ENCODE measurements at places on chromosomes 6 and 20.

GRCh38 chr20:57468523-57469417 is 56.2 kb downstream of the CTCFL start:
- no peak for DNase-seq

DNA sequence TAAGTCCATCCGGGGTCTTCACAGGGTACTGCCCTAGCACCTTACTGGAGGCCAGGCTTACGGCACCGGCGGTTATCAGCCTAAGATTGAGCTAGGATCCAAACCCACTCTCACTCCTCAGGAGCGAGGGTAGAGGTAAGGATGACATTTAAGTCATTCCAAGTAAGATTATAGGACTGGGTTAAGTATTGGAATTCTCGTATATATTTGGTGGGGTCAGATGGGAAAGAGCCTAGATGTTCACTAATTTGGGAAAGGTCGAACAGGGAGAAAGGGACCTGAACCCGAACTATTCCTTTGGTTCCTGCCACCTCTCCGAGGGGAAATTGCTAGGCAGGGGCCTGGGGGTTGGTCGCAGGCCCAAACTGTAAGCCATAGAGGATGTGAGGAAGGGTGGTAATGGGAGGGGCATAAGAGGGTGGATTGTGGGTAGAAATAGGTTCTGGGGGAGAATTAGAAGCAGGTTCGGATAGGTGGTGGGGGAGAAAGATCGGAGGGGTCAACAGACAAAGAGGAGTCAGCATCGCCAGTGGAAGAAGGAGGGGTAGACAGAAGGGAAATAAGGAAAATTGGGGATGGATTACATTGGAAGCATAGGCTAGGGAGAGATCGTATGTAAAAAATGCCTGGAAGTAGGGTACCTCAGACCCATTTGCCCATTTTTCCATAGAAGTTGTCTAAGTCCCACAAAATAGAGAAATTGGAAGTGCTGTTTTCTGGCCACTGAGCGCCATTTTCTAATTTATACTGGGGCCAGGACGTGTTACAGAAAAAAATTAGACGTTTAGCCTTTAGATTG is 747.1 kb upstream of the ADGRB3 start:
- DNase-seq, result no peak

GRCh38 chr6:18509871-18510643 is 122.9 kb downstream of the RNF144B start:
- DNase-seq, result no peak

GRCh38 chr20:48722737-48723191 is 105.0 kb downstream of the PREX1 start:
- DNase-seq, result peak; percentile 33

DNA sequence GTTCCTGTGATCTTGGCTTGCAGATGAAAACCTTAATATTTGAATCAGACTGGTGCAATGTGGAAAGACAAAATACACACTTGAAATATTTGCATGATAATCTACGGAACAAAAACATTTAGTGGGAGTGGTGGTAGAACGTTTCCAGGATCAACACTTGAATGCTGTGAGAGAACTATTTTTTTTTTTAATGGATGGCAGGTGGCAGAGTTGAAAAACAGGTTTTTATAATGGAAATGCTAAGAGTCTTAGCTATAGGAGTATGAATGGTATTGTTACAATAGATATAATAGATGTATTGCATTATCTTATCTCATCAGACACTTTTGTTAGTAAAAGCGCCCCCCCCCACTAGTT is 49.2 kb downstream of the CDKAL1 start:
- DNase-seq, result no peak

DNA sequence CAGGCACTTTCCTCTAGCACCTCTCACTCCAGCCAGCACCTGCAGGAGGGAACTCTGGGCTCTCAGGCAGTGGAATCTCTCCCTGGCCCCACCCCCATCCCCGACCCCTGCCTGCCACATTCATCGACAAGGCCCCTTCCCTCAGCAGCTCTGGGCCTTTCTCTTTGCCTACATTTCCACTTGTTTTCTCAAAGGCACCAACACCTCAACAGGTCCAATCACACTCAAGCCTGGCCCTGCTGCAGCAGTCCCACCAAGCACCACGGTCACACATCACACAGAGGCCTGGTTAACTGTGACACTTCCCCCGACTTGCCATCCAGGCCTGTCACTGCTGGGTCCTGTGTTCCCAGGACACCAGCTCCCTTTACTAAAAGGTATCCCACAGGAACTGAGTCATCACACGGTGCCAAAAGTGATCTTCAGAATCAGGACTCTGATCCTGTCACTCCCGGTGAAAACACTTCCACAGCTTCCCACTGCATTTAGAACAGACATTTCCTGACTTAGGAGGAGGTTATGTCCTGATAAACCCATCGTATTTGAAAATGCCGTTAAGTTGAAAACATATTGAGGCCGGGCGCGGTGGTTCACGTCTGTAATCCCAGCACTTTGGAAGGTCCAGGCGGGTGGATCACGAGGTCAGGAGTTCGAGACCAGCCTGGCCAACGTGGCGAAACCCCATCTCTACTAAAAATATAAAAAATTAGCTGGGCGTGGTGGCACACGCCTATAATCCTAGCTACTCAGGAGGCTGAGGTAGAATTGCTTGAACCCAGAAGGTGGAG is 54.9 kb downstream of the MYH7B start:
- DNase-seq, result no peak

GRCh38 chr20:53949319-53949839 is 121.0 kb downstream of the BCAS1 start:
- peak; percentile 63 for DNase-seq

DNA sequence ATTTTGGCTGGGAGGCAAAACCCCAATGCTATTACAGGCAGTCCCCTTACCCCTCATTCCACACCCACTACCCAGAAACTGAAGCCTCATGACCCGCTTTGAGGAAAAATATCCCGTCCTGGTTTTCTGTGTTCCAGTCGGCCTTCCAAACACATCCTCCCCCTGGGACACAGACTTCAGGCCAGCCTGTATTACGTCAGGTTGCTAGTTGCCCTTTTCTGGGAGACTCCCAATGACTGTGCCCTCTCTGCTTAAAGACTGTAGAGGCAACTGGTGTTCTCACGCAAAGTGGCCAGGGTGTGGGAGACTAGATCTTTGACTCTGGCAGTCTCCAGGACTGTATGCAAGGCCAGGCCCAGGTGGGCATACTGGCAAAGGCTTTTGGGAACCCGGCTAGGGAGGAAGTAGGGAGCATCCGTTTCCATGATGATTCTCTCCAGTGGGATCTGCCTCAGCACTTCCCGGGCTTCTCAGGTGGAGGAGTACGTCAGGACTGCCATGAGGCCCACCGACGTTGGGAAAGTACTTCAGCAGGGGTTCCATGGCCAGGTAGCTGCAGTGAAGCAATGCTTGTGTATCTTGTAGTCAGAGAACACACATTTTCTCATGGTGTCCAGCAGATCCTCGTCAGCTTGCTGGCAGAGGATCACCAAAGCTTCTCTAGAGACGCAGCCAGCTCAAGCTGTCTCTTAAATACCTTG is 34.9 kb downstream of the DYNLT1 start:
- no peak for DNase-seq

DNA sequence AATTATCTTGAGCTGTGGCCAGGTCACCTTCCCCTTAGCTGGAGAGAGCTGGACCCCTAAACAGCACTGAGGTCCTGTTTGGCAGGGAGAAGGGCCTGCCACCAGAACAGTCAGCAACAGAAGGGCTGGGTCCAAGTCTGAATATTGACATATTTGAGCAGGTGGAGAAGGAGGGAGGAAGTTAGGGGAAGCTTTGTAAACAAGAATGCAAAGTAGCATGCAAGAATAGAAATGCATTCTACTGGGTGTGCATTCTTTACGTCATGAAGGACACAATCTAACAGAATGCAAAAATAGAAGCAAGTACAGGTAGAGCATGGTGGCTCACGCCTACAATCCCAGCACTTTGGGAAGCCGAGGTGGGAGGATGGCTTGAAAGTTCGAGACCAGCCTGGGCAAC is 100.5 kb downstream of the QRSL1 start:
- DNase-seq, result no peak

DNA sequence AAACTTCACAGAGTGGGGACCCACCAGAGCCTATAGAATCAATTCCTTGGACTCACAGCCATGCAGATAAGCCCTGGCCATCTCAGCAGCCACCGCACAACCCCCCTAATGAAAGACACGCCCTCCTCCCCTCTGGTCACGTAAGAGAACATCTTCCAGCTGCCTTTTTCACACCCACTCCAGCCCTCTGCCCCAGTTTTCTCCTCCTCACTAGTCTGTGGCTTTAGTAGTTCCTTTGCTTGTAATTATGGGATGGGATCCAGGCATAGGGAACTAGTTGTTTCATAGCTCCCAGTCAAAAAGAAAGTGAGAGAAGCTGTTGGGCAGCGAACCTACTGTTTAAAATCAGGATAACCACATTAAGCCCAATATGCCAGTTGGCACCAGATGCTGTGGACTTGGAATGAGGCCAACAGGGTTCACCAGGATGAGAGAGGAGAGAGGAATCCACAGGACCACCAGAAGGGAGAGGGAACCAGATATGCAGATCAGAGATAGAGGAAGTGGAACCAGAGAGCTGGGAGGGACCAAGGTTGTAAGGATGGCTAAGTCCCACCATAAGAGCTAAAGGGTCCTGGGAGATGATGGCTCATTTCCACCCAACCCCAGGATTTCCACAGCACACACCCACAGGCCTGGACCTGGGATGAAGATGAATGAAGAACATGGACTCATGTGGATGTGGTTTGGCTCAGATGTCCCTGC is 9.0 kb upstream of the BTN3A1 start:
- no peak for DNase-seq

DNA sequence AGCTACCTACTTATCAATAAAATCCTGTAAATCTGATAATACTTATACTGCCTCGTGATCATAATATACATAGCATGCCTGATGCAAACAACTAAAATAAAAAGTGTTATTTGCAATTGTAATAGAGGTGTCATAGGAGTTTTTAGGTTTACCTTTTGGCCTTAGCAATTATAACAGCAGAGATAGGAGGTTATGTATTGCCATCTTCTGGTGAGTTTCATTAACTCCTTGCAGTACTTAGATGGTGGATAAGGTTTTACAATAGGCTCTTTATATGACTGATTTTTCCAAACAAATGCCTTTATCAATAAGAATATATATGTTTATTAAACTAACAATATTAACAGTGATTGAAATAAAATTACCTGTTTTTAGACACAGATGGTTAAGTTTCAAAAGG is 27.8 kb upstream of the MYCT1 start:
- peak; percentile 67 for DNase-seq

- DNase-seq, result no peak
Measured at GRCh38 chr20:22711971-22712755, 127.8 kb upstream of the FOXA2 start.

DNA sequence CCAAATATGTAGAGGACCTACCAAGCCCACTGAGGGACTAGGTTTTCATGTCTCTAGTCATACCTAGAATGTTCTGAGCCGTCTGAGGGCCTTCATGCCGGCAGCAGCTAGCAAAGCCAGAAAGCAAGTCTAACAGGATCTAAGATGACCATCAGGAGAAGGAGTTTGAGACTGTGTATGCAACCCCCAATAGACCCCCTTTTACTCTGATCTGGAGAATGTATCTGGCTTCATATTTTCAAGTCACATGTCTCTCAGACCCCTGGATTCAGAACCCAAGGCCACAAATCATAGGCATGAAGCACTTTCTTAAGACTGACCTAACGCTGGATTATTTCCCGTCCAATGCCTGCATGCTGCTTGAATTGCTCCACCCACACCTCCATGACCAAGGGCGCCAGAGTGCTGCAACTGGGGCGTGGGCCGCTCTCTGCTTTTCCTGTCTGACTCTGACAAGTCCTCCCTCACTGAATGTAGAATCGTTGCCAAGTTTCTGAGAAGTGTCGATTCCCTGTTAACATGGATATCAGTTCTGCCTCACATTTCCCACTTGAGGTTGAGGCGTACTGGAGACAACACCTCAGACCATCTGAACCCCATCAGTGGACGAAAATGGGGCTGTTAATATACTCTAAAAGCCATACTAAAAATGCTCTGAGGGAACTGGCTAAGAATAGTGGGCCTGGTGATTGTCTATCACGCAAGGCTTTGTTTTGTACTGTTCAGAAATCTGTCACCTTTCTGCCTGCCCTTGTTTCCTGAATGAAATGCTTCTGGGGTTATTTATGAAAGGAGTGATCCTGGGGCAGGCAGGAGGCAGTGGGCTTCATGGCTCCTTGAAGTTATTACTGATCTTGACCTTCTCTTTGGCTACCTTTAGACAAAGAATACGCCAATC is 23.9 kb upstream of the ASXL1 start:
- peak; percentile 91 for DNase-seq

DNA sequence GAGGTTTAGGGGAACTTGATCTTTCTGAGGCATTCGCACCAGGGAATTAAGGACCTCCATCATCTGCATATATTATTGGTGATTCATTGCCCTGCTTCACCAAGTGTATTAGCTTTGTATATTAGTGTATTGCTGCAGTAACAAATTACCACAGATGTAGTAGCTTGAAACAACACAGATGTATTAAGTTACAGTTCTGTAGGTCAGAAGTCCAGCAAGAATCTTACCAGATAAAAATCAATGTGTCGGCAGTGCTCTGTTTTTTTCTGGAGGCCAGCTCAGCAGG is 65.8 kb downstream of the HMGN3 start:
- no peak for DNase-seq

DNA sequence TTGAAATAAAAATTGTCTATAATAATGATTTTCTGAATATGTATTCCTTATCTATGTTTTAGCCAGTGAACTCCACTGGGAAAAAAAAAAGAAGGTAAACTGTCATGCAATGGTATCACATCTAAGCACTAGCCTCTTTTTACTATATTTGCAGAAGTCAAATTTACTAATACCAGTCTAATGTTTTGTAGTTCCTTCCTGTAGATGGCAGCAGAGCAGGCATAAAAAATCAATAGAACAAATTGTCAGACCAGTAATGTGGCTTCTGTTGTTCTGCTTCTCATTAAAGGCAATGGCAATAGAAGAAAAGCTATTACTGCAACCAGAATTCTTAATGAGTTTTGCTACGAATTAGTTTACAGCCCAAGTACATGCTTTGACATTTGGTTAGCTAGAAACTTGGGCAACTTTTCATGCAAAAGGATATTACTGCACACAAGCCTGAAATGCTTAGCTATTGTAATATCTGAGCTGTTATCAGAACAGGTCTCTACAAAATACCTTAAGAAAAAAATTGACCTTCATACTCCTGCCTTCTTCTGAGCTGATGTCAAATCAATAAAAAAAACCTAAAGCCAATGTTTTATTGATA is 476.9 kb downstream of the KHDRBS2 start:
- DNase-seq, result no peak

- DNase-seq, result no peak
Measured at GRCh38 chr20:36441416-36441815, 99.9 kb upstream of the MYL9 start.

Measured in endothelial cell of umbilical vein (primary cell).